Mesothelial cell of epicardium (in vitro differentiated cells): ENCODE measurements at places on chromosomes 3 and 15.

DNA sequence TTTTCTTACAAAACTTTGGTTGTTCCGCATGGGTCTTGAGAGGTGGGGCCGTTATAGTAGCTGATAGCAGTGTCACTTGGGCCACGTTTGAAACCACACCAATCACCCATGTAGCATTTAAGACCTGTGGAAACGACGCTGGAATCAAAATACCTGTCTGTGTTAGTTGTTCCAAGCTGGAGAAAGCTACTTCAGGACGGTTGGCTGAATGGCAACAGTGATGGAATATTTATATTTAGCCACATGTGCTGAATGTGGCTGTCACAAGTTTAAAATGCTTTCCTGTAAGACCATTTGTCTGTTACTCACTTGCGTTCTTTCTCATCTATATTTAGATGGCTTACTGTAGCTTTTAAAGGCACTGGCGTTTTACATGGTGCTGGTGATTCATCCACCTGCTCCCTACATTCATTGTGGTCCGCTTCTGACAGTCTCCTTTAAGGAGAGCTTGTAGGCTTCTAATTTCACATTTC lies 1.4 kb downstream of the DNAJA4 start:
- DNase-seq: no peak

- DNase-seq: no peak
Observed at GRCh38 chr3:11434017-11434526, 161.9 kb downstream of the ATG7 start.

DNA sequence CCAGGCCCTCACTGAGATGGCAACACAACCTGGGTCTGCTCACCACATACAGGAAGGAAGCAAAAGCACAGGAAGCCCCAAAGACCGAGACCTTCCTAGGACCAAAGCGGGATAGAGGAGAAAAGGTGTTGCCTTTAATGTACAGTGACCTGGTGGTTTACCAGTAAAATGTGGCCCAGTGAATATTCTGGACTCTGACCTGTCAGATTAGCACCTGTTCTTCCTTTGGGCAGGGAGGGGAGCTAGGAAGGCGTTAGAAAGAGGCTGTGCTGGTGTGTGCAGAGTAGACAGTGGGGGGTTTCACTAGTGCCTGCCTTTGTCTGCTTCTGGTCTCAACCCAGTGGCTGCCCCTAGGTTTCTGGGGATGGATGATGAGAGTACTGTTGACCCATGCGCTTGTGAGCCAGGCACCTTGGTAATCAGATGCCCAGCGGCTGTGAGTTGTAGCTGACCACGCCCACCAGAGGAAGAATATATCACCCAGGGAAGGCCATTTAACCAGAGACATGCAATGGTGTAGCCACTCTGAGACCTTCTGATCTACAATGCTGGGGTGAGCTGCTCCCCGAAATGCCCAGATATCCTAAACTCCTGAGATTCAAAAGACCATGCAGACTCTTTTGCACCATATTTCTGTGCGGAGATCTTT lies 90.1 kb upstream of the NEO1 start:
- no peak for DNase-seq

DNA sequence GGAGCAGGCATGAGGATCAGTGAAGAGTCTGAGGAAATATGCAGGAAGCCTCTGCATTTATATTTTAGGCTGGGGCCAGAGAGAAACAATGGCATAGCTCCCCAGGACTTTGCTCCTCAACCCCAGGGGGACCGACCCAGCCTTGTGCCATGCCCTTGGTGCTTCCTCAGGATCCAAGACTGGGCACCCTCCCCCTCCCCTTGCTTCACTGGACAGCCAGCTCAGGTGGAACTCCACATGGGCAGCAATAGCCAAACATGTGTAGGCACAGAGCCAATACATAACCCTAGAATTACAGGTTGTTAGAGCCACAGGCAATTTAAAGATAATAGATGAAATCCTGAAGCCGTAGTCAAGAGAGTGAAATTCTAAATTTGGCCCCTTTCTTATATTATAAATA lies 73.0 kb upstream of the ETV5 start:
- no peak for DNase-seq

DNA sequence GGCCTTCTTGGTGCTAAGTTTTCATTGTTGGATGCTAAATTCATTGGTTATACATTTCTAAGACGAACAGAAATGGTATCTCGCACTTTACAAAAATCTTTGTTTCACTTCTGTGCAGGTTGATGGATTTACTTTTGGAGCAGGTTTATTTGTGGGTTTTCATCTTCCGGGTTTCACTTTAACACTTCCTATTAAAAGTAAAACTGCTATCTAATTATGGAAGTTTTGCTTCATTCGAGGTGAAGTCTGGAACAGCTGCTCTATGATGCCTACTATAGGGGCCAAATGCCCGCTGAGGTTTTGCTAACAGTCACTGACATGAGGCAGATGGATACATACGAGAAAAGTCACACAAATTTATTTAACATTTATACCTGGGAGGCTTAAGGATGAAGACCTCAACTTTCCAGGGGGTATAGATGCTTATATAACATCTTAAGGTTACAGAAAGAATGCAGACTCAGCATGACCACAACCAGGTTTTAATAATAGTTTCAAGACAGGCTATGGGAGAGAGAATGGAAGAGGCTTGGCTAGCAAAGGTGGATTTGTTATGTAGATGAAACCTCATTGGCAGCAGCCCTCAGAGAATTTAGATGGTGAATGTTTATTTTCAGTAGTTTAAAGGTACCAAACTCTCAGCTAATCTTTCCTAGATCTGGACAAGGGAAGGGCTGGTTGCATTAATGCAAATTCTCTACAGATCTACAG lies 54.2 kb downstream of the OSTN start:
- DNase-seq: no peak
